ENCODE measurements at places on chromosomes 1 and 21. TPM values are rescaled to one million over a fixed set of nuclear protein-coding genes. Genes with fewer than 3 reads are reported as not detected.

DNA sequence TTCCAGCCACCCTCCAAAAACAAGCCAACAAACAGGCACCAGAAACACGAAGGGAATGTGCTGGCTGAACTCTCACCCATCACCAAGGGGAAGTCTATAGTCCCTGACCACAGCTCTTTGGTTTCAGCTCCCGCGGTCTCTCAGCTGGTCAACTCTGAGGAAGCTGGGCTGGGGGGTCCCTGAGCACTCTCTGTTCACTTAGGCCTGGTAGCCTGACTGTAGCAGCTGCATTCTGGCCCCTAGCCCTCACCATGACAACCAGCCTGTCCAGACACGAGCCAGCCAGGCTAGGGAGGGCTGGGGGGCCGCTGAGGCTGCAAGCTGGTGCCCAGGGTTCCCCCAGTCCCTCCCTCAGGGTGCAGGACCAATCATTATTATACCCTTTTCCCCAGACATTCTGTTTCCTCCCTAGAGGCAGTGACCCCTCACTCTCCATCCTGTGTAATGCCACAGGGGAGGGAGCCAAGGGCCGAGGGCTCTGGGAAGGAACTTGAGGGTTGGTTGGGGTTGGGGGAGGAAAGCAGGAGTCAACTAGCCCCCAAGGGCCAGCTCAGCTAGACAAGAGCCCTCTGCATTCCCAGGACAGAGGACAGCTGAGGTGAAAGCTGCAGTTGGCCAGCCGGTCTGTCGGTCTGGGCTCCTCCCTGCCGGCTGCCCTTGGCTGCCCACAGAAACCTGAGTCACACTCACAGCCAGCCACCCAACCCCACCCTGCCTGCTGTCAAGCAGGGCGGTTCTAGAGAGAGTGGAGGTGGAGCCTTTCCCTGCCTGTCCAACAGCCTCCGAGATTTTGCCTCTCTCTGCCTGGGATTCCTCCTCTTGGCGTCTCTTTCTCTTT is 1.2 kb upstream of the TRAPPC3 start:
- H3K27me3 ChIP-seq: no peaks in the 10 kb centered on the region
- H3K4me1 ChIP-seq: peaks cover 76% of the 10 kb centered on the region
- peak overlapping the region; percentile 30 for H3K4me3 ChIP-seq

HIVEP3 gene
- total RNA-seq: 5.1 TPM

HSD11B1 gene
- total RNA-seq: not detected

ASAP3 gene
- 0.81 TPM for total RNA-seq

KCNE1 gene
- not detected for total RNA-seq

DNA sequence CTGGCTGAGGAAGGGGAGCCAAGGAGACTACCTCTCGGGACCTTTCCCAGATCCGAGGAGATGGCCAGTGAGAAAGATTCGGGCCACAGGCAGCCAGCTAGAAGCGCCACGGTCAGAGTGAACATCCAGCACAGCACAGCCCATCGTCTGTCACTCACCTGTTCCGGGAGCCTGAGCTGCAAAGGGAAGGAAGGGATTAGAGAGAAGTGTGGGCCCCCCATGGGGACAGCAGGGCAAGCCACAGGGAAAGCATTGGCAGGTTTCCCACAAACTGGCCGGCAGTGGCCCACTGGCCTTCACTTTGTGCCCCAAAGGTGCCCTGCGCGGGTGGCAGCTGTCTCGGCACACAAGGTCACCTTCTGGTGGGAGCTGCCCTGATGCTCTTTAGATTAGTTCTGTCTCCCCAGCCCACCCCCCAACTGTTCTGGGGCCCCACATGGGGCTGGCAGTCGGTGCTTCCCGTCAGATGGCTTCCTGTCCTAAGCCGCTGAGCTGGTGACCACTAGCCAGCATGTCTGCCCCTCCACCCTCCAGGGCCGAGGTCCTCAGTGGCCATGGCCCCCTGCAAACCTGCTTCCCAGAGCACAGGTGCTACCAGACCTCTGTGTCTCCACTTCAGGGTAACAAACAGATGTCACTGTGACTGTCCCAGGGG is 56.7 kb downstream of the LACTBL1 start:
- H3K36me3 ChIP-seq: no peaks in the 10 kb centered on the region
- no peak overlapping the region for H3K4me3 ChIP-seq
- H3K4me1 ChIP-seq: no peaks in the 10 kb centered on the region
- DNase-seq: no peak
- no peak overlapping the region for H3K27ac ChIP-seq

TRIM46 gene
- 2.9 TPM for total RNA-seq

RCSD1 gene
- total RNA-seq: 42.3 TPM

GRCh38 chr1:154695985-154696384 is 88.0 kb upstream of the ADAR start:
- H3K4me3 ChIP-seq: no peak overlapping the region
- no peak for DNase-seq
- no peak overlapping the region for H3K27ac ChIP-seq
- H3K4me1 ChIP-seq: no peaks in the 10 kb centered on the region
- H3K27me3 ChIP-seq: peaks cover 5% of the 10 kb centered on the region

DNA sequence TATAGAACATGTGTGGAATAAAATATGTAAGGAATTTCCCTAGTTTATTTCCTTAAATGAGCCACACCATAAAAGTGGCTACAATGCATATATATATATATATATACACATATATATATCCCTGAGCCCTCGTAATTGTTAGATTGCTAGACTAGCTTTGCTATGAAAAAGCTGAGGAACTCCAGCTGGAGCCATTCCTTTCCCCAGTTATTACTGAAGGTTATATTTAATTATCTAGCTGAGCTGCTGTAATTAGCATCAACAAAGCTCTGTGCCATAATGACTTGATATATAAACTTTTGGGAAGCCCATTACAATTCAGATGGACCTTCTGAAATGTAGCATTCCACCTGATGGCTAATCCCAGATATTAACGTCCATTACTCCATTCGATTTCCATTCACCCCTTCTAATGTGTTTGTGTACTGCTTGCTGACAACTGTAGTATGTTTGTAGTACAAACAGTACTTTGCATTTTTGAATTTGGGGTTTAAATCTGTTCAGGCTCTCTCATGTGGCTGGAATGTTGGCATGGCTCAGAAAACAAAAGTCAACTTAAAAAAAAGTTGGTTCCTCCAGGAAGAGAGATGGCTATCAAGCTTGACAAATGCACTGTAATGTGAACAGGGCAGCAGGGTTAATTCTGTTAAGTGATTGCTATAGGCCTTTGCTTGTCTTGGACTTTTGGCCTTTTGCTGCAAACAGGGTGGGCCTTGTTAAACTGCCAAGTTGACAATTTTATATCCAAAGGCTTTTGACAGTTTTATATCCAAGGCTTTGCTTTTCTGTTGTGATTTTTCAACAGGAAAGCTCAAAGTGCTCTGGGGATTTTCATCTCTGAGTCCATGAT is 170.0 kb downstream of the LTN1 start:
- DNase-seq: no peak
- H3K4me3 ChIP-seq: no peak overlapping the region

DNA sequence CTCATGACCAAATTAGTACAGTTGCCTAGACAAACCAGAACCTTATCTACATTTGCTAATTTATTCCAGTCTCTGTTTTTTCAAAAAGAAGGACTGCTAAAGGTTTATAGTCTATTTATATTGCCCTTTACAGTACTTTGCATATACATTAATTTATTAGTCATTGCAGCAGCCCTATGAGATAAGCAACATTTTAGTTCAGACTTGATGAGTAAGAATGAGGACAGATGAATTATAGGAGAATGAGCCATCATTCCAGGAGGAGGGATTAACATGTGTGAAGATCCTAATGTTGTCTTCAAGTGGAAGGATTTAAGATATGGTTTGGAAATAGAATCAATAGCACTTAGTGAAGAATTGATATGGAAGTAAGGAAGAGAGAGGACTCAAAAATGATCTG is 152.4 kb downstream of the KCTD3 start:
- DNase-seq: no peak
- H3K4me1 ChIP-seq: no peaks in the 10 kb centered on the region
- no peaks in the 10 kb centered on the region for H3K36me3 ChIP-seq
- no peak overlapping the region for H3K4me3 ChIP-seq
- H3K27ac ChIP-seq: no peak overlapping the region
- no peaks in the 10 kb centered on the region for H3K27me3 ChIP-seq

GRCh38 chr21:32599526-32599925 is 12.7 kb downstream of the CFAP298 start:
- no peak overlapping the region for H3K4me3 ChIP-seq
- H3K36me3 ChIP-seq: peaks cover 36% of the 10 kb centered on the region
- no peaks in the 10 kb centered on the region for H3K4me1 ChIP-seq
- DNase-seq: no peak
- H3K27ac ChIP-seq: no peak overlapping the region

DNA sequence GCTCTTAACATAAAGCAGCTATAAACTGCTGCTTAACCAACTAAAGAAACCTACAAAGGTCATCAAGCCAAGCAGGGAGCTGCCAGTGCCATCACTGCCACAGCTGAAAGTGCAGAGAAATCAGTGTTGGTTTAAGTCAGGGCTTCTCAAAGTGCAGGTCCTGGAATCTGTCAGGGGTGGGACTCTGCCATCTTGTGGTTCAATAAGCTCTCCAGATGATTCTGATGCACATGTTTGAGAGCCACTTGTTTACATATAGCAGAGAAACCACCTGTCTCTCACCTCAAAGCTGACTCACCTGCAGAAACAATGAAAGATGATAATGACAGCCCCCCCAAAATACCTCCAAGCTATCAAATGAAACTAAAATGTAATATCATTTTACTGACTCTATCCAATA is 49.3 kb downstream of the SH3GLB1 start:
- no peaks in the 10 kb centered on the region for H3K36me3 ChIP-seq
- H3K27ac ChIP-seq: no peak overlapping the region
- H3K27me3 ChIP-seq: no peaks in the 10 kb centered on the region
- peak; percentile 6 for DNase-seq

MRPL55 gene
- 120 TPM for total RNA-seq

MSH4 gene
- total RNA-seq: 0.31 TPM

DNA sequence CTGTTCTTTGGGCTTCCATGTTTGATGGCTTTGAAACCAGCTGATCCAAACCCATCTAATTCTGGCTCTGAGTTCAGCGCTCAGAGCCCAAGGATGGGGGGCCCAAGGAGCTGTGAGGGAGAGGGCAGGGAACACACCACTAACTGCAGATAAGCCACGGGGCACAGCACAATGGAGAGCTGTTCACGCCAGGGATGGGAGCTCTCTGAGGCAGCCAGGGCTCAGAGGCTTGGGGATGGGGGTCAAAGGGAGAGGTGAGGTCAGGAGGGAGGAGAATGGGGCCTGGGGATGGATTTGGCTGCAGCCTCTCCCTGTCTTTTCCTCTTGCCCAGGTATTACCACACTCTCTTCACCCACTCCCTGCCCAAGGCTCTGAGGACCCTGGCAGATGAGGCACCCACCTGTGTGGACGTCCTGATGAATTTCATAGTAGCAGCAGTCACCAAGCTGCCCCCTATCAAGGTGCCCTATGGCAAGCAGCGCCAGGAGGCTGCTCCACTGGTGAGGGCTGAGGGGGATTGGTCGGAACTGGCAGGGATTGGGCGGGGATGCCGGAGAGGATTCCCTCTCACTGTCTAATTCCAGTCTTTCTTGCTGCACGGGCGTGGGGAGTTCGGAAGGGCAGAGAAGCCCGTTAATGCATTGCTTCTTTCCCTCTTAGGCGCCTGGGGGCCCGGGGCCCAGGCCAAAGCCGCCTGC is 11.3 kb downstream of the SLC30A2 start:
- H3K4me3 ChIP-seq: peak overlapping the region; percentile 99
- H3K4me1 ChIP-seq: peaks cover 22% of the 10 kb centered on the region
- H3K36me3 ChIP-seq: no peaks in the 10 kb centered on the region

SYT2 gene
- not detected for total RNA-seq

- no peaks in the 10 kb centered on the region for H3K36me3 ChIP-seq
- H3K27ac ChIP-seq: no peak overlapping the region
- no peak overlapping the region for H3K4me3 ChIP-seq
- DNase-seq: no peak
Observed at GRCh38 chr1:102879439-102879993, 228.8 kb downstream of the COL11A1 start.

DNA sequence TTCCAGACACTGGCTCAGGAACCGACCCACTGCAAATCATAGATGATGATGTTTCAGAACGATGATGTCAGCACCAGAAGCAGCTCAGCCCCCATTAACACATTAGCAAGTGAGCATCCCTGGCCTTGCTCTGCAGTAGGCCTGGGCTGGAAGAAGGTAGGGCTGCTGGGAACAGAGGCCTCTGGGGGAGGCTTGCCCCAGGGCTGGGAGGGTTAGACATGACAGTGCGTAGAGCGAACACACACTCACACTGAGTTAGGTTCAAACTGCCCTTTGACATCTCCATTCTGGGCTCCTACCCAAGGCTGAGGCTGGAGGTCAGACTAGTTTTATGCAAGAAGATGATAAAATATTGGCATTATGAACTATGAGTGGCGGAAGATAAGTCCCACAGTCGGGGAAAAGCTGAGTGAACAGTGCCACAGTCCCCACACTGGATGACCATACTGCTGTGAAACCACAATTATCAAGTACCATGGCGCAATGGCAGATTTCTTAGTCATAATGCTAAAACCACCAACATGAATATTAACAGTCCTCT is 91.1 kb downstream of the DMRTB1 start:
- no peak overlapping the region for H3K27ac ChIP-seq
- H3K4me1 ChIP-seq: no peaks in the 10 kb centered on the region
- peaks cover 4% of the 10 kb centered on the region for H3K27me3 ChIP-seq
- no peaks in the 10 kb centered on the region for H3K36me3 ChIP-seq
- DNase-seq: no peak
- H3K4me3 ChIP-seq: no peak overlapping the region

GRCh38 chr1:102097451-102097850 is 100.7 kb upstream of the OLFM3 start:
- no peak overlapping the region for H3K27ac ChIP-seq
- H3K36me3 ChIP-seq: no peaks in the 10 kb centered on the region
- H3K4me1 ChIP-seq: no peaks in the 10 kb centered on the region
- no peaks in the 10 kb centered on the region for H3K27me3 ChIP-seq
- no peak for DNase-seq

DNA sequence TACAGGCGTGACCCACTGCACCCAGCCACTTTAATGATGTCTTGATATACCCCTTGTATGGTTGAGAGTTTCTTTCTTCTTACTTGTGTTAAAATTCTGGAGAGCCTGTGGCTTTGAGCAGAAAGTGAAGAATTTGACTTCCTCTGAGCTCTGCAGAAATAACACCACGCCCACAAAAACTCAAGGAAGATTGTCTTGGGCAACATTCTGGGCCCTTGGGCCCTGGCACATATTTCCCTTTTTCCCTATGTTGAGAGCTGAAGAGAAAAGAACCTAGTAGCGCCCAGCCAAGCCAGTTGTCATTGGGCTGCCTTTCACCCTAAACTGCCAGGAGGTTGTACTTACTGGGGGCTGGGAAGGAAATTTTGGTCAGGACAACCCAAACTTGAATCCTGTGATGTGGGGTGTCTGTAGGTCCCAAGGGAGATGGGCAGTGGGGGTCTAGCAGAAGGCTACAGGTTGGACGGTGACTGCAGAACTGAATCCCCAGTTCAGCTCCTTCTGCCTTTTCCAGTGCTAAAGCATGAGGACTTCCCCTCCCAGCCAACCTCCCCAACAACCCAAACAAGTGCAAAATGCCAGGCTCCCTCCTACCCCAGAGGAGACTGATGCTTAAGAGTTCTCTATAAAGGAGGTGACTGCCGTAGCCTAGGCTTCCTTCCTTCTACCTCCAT is 11.7 kb upstream of the SNAPIN start:
- H3K27ac ChIP-seq: no peak overlapping the region
- no peak overlapping the region for H3K4me3 ChIP-seq
- no peaks in the 10 kb centered on the region for H3K27me3 ChIP-seq

GRCh38 chr21:38261851-38262250 is 5.1 kb downstream of the KCNJ15 start:
- H3K4me1 ChIP-seq: no peaks in the 10 kb centered on the region
- no peak overlapping the region for H3K4me3 ChIP-seq
- DNase-seq: no peak
- no peak overlapping the region for H3K27ac ChIP-seq

All from CD4-positive, alpha-beta T cell (primary cell).